Activated CD4-positive, alpha-beta memory T cell treated with anti-CD3 and anti-CD28 coated beads, Interleukin-2, amount 10 ng/mL, durations not matched to agents 7 days and 5 days (primary cell): ENCODE measurements at places on chromosomes 7 and 10.

DNA sequence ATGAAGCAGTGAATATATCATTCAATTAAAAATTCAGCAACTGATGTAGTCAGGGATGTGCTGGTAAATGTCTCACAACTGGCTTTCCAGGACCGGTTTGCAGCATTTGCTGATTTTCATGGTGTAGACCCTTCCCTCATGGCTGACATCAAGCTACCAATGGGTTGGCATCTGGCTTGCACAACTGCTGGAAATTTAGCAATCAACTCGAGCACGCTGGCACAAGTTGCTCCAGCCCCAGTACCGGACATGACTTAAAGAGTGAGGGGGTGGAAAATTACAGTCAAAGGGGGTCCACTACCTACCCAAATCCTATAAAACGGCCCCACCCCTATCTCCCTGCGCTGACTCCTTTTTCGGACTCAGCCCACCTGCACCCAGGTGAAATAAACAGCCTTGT, 198.4 kb upstream of the NRP1 start:
- H3K4me1 ChIP-seq: no peaks in the 10 kb centered on the region
- H3K27ac ChIP-seq: no peak overlapping the region
- DNase-seq: no peak
- H3K4me3 ChIP-seq: no peak overlapping the region
- H3K27me3 ChIP-seq: peaks cover 15% of the 10 kb centered on the region

- H3K36me3 ChIP-seq: no peaks in the 10 kb centered on the region
- peaks cover 16% of the 10 kb centered on the region for H3K4me1 ChIP-seq
- peaks cover 4% of the 10 kb centered on the region for H3K27me3 ChIP-seq
- no peak overlapping the region for H3K4me3 ChIP-seq
- no peak for DNase-seq
- peak overlapping the region; percentile 34 for H3K27ac ChIP-seq
Measured at GRCh38 chr7:44097064-44097932, 6.8 kb upstream of the AEBP1 start.

- H3K27me3 ChIP-seq: peaks cover 35% of the 10 kb centered on the region
- H3K36me3 ChIP-seq: no peaks in the 10 kb centered on the region
- no peak overlapping the region for H3K4me3 ChIP-seq
- no peak overlapping the region for H3K27ac ChIP-seq
- no peak for DNase-seq
Measured at GRCh38 chr7:79453266-79453557, 255 bp downstream of the MAGI2 start.

DNA sequence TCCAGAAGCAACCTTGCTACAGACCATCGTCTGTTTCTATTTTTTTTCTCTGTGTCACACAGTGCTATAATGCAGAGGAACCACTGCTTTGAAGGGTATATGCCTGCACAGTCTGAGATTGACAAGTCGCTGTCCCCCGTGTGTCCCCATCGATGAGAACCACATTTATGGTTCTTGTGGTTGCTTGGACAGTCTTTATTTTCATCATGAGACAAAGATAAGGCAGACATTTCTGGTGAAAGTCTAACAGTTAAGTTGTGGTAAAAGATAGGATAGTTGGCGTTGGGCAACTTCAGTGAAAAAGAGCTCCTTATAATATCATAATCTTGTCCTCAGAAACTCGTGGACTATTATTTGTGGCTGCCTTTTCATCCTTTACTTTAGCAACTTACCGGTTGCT, 6.3 kb upstream of the AKR1E2 start:
- H3K4me3 ChIP-seq: no peak overlapping the region
- no peak overlapping the region for H3K27ac ChIP-seq
- no peak for DNase-seq
- no peaks in the 10 kb centered on the region for H3K36me3 ChIP-seq
- H3K4me1 ChIP-seq: peaks cover 3% of the 10 kb centered on the region

DNA sequence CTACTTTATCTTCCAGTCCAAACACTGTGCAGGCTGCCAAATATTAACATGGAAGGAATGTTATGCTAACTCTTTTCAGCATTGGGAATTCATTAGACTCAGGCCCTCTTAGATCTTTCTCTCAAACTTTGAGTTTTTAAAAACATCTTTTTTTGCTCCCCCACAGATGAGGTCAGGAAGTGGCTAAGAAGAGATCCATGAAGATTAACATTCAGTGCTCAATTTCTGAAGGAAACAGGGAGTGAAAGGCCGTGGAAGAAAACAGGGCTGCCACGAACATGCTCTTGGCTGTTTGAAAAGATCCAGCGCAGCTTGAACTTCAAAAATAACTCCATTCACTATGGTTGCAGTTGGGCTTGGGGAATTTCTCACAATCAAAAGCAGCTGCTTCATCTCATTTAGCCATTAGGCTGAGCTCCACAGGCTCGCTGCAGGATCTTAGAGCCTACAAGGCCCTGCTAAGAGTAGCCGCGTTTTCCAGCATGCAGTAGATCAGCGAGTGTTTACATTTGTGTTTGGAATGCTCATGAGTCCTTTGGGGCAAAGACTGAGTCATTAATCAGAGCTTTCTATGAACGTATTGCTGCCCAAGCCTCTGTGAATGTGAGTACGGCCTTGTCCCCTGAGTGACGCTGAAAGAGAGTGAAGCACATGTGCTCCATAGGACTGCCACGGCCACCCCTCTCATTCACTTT, 41.2 kb upstream of the TNS3 start:
- H3K36me3 ChIP-seq: no peaks in the 10 kb centered on the region
- H3K4me1 ChIP-seq: no peaks in the 10 kb centered on the region
- no peak overlapping the region for H3K4me3 ChIP-seq
- no peak overlapping the region for H3K27ac ChIP-seq
- DNase-seq: no peak

GRCh38 chr10:69377933-69378332, 38.8 kb downstream of the TACR2 start:
- peaks cover 62% of the 10 kb centered on the region for H3K36me3 ChIP-seq
- H3K4me1 ChIP-seq: peaks cover 6% of the 10 kb centered on the region
- H3K27ac ChIP-seq: peak overlapping the region; percentile 41
- H3K27me3 ChIP-seq: no peaks in the 10 kb centered on the region
- no peak overlapping the region for H3K4me3 ChIP-seq

- no peak overlapping the region for H3K4me3 ChIP-seq
- no peaks in the 10 kb centered on the region for H3K4me1 ChIP-seq
- H3K36me3 ChIP-seq: no peaks in the 10 kb centered on the region
- DNase-seq: no peak
- no peak overlapping the region for H3K27ac ChIP-seq
Measured at GRCh38 chr7:80773787-80774508, 135.5 kb downstream of the CD36 start.

GRCh38 chr10:77738496-77739158, 101.0 kb upstream of the KCNMA1 start:
- H3K36me3 ChIP-seq: no peaks in the 10 kb centered on the region
- H3K4me1 ChIP-seq: no peaks in the 10 kb centered on the region
- no peak overlapping the region for H3K27ac ChIP-seq
- H3K27me3 ChIP-seq: peaks cover 5% of the 10 kb centered on the region
- H3K4me3 ChIP-seq: no peak overlapping the region

DNA sequence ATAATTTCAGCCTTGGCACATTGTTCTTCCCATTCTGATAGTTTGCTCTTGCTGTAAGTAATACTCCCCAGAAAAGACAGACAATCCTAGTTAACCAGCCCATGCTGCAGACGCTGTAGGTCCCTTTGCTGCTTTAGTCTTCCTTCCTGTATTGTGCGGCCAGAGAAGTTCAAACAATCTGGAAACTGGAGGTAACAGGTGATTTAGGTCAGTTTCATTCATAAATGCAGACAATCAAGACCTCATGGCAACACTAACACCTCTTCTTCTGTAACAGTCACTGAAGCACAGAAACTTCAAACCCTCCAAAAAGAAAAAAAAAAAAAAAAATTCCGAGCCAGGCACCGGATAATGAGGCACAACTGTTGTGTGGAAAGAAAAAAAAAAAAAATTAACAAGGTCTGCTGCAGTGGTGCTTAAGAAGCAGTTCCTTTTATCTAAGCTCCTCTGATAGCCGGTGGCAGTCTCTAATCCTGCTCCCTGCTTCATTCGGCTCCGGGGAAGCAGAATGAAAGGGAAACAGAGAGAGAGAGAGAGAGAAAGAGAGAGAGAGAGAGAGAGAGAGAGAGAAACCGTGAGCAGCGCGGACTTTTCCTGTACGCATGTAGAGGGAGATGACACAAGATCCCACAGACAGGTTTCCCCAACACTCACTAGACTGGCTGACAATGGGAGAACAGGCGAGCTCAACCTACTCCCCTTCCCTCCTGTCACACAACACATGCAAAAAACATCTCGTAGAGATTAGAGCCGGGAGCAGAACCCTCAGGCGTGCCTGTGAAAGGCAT, at the start of gene SEMA3A:
SEMA3A (minus strand) TSS at position 306 of the 788 bp plus-strand sequence; CDS start at position 103, 203 bp downstream.
- H3K36me3 ChIP-seq: no peaks in the 10 kb centered on the region
- H3K4me1 ChIP-seq: peaks cover 5% of the 10 kb centered on the region
- H3K4me3 ChIP-seq: peak within 1 kb of the TSS; percentile 76
- no peak within 1 kb of the TSS for H3K27ac ChIP-seq
- H3K27me3 ChIP-seq: no peaks in the 10 kb centered on the region

- H3K27ac ChIP-seq: peak overlapping the region; percentile 99
- DNase-seq: peak; percentile 55
- peak overlapping the region; percentile 84 for H3K4me3 ChIP-seq
- peaks cover 54% of the 10 kb centered on the region for H3K4me1 ChIP-seq
- H3K27me3 ChIP-seq: no peaks in the 10 kb centered on the region
Measured at GRCh38 chr7:144835155-144835611, 670 bp downstream of the TPK1 start.

DNA sequence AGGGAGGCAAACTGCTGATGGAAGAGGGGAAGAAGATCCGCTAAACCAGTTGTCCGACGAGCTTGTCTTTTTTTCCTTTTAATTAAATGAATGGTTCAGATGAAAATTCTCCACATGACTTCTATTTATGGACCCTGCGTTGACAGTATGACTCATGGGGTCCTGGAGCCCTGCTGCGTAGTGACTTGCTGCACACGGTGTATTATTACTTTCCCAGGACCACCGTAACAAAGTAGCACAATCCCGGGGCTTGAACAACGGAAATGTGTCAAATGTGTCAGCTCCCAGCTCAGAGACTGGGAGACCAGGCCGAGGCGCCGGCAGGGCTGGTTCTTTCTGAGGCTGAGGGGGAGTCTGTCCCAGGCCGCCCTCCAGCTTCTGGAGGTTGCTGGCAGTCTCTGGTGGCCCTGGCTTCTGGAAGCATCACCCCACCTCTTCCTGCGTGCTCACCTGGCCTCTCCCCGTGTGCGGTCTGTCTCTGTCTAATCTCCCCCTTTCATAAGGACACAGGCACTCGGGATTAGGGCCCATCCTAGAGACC, 33.8 kb upstream of the MNX1 start:
- H3K4me1 ChIP-seq: no peaks in the 10 kb centered on the region
- H3K4me3 ChIP-seq: no peak overlapping the region
- no peaks in the 10 kb centered on the region for H3K36me3 ChIP-seq
- peaks cover under 1% of the 10 kb centered on the region for H3K27me3 ChIP-seq

DNA sequence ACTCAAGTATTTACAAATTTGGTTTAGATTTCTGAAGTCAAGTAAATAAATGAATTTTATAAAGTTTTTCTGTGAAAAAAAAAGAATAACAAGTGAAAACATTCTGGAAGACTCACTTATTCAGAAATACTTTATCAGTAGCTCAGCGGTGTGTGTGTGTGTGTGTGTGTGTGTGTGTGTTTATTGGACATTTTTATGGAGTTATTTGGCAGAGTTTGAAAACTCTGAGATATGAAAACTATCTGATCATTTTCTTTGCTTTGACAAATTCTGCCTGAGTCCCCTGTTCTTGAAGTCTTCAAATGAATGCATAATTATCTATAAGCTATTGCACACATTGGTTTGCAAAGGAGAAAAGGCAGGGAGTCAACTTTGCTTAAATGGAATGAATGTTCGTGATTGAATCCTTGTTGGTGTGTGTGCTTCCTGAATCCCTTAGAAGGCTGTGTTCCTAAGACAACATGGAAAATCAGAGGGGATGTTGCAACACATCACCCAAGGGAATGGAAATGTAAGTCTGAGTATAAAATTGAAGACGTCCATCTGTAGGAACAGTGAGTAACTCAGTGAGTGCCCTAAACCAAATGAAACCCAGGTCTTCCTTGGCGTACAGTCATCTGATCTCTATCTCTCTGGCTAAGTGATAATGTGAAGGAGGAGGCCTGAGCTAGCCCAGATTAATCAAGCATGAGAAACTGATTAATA, 160.9 kb downstream of the REEP3 start:
- H3K27ac ChIP-seq: no peak overlapping the region
- H3K4me3 ChIP-seq: no peak overlapping the region
- no peak for DNase-seq
- no peaks in the 10 kb centered on the region for H3K36me3 ChIP-seq
- H3K27me3 ChIP-seq: peaks cover 5% of the 10 kb centered on the region

DNA sequence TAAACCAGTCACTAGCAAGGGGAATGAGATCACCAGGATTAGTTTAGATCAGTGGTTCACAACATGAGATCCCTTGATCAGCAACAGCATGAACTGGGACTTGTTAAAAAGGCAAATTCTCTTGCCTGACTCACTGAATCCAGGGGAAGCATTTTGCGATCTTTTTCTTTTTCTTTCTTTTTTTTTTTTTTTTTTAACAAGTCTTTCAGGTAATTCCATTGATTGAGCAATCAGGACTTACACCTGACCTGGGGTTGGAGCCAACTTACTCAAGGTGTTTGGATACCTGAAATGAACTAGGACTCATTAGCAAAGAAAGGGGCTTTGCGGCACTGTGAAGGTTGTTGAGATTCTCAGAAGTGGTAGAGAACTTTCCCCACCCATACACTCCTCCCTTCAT, 47.1 kb upstream of the PRR15 start:
- H3K4me1 ChIP-seq: no peaks in the 10 kb centered on the region
- H3K27ac ChIP-seq: no peak overlapping the region
- no peak for DNase-seq
- H3K27me3 ChIP-seq: no peaks in the 10 kb centered on the region
- H3K36me3 ChIP-seq: no peaks in the 10 kb centered on the region

DNA sequence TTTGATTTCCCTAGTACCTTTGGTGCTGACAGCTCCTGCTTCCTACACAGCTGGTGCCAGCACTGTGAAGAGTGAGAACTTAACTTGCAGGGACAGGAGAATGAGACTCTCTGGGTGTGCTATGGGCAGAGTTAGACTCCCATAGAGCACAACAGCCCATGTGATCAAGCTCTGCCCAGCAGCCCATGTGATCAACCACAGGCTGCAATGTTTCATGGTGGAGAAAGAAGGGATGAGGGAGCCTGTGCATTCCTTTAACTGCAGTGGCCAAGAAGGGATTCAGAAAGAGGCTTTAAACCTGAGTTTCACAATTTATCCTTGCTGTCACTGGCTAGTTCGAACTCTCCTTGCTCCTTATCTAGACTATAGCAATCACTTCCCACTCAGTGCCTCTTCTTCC, 10.0 kb upstream of the MEST start:
- H3K4me3 ChIP-seq: no peak overlapping the region
- peaks cover 49% of the 10 kb centered on the region for H3K27me3 ChIP-seq
- H3K27ac ChIP-seq: no peak overlapping the region
- peaks cover 20% of the 10 kb centered on the region for H3K4me1 ChIP-seq

DNA sequence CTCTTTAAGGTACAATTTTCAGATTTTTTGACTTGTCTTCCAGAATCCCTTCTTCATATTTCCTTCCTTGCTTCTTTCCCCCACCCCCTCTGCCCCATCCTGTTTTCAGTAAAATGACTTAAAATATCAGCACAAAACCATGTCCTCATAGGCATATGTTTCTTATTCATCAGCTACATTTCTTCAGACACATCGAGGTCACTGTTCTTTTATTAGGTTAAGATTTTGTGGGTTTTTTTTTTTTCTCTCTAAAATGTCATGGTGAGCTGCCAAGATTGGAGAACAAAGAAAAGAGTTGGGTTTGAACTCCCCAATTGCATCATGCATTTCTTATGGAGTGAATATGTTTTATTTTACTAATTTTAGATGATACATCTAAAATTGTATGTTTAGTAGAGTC, 35.8 kb downstream of the LAMB4 start:
- H3K36me3 ChIP-seq: no peaks in the 10 kb centered on the region
- no peak overlapping the region for H3K27ac ChIP-seq
- peaks cover 14% of the 10 kb centered on the region for H3K27me3 ChIP-seq
- DNase-seq: no peak
- H3K4me1 ChIP-seq: no peaks in the 10 kb centered on the region
